Vagina (tissue), 2 donors: ENCODE measurements at places on chromosomes 13 and 19. TPM values are rescaled to one million over a fixed set of nuclear protein-coding genes. Genes with fewer than 3 reads are reported as not detected.

GRCh38 chr13:88866195-88866594 is 1195.0 kb downstream of the SLITRK5 start:
- no peaks in the 10 kb centered on the region for H3K4me1 ChIP-seq
- no peak overlapping the region for H3K27ac ChIP-seq
- DNase-seq: no peak
- H3K36me3 ChIP-seq: no peaks in the 10 kb centered on the region
- H3K27me3 ChIP-seq: no peaks in the 10 kb centered on the region
- H3K4me3 ChIP-seq: no peak overlapping the region

GRCh38 chr13:41150058-41150457 is 17.5 kb upstream of the KBTBD6 start:
- no peaks in the 10 kb centered on the region for H3K36me3 ChIP-seq
- no peaks in the 10 kb centered on the region for H3K27me3 ChIP-seq
- H3K4me1 ChIP-seq: no peaks in the 10 kb centered on the region
- H3K27ac ChIP-seq: no peak overlapping the region
- no peak for DNase-seq
- no peak overlapping the region for H3K4me3 ChIP-seq

- H3K4me1 ChIP-seq: peaks cover 10% of the 10 kb centered on the region
- H3K27ac ChIP-seq: no peak overlapping the region
- no peaks in the 10 kb centered on the region for H3K27me3 ChIP-seq
- DNase-seq: no peak
- H3K4me3 ChIP-seq: no peak overlapping the region
- H3K36me3 ChIP-seq: no peaks in the 10 kb centered on the region
Observed at GRCh38 chr13:39881383-39881782, 225.9 kb downstream of the COG6 start.

ZNF546 gene
- total RNA-seq: 5.2 TPM

DMKN gene
- total RNA-seq: 237 TPM

RAB3A gene
- total RNA-seq: 5.6 TPM

KRTDAP gene
- total RNA-seq: 687 TPM

C1QTNF9 gene
- not detected for total RNA-seq

SNRPA gene
- total RNA-seq: 72.7 TPM

RCBTB2 gene
- total RNA-seq: 14.7 TPM
